ENCODE measurements at places on chromosomes 7 and 10.

- DNase-seq = no peak
Measured at GRCh38 chr7:128121711-128122530, 90.7 kb upstream of the LRRC4 start.

GRCh38 chr10:112225771-112226438, 42.3 kb upstream of the GPAM start:
- no peak for DNase-seq

- DNase-seq = no peak
Measured at GRCh38 chr7:134693256-134693655, 46.6 kb downstream of the BPGM start.

GRCh38 chr10:124525751-124526600, 64.4 kb downstream of the LHPP start:
- DNase-seq = no peak

GRCh38 chr7:90625562-90625961, 29.4 kb downstream of the CDK14 start:
- no peak for DNase-seq

GRCh38 chr7:47776335-47776734, 171.9 kb downstream of the PKD1L1 start:
- no peak for DNase-seq

GRCh38 chr7:2908103-2908683, 64.1 kb upstream of the GNA12 start:
- no peak for DNase-seq

DNA sequence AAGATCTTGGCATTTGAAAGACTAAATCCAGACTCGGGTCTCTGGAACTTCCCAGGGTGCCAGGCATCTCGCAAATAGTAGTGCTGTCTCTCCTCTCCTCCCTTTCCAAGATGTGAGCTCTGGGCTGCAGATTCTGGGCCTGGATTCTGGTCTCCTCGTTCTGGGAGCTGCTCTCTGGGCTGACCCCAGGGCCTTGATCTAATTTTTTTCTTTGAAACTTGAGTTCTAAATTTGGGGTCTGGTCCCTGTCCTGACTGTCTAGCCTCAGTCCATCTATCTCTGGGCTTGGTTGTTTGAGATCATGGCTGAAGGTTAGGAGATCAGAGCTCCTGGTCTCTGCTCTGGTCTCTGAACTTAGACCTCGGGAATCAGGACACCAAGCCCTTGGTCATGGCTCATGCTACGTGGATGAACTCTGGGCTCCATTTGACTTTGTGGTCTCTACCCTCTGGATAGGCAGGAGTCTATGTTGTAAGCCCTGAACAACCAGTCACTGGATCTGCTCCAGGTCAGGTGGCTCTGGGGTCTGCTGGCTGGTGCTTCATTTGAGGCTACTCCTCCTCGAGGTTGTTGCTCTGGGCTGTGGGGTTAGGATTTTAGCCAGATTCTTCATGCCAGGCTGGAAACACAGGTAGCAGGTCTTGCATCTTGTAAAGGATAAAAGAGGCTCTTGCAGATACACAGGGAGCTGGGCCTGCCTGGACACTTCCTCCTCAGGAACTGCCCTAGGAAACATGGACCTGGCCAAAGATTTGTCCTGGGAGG, 8.0 kb upstream of the MBL2 start:
- no peak for DNase-seq

DNA sequence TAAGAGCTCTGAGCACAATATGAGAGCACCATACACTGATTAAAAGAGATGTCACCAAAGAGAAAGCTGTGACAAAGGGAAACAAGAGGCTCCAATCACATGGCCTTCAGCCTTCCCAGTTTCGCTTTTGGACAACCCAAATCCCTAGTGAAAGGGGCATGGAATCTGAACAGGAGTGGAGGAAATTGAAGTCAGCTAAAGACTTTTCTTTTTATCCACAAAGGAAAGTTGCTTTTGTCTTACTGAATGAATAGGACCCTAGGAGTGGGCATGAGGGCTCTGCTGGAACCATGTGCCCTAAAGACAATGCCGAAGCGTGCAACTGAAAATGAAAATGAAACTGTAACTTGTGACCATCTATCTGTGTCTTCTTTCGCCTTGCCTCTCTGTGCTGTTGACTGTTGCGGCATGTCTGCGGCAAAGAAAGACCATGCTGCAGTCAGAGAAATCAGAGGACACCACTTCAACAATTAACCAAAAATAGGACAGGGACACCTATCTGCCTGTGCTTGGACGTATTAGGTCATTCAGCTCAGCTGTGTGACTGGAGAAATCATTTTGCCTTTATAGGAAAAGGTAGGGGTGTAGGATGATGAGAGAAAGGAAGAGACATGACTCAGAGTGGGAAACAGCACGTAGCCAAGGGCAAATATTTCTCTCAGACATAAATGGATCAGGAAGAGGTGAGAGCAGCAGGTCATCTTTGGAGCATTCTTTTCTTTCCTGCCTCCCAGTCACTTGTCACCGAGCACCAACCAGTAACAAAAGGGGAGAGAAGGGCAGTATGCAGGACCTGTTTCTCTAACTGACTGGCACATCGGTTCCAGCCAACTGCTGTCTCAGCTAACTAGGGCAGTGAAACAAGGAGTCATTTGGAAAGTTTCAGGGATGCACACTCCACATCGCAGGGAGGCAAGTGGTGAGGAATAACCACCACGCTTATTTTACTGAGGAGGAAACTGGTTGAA, 12.3 kb downstream of the CAV2 start:
- peak; percentile 62 for DNase-seq

GRCh38 chr7:74569501-74570075, 87.9 kb upstream of the GTF2I start:
- DNase-seq = peak; percentile 45

GRCh38 chr10:126294451-126294850, 93.8 kb downstream of the ADAM12 start:
- no peak for DNase-seq

DNA sequence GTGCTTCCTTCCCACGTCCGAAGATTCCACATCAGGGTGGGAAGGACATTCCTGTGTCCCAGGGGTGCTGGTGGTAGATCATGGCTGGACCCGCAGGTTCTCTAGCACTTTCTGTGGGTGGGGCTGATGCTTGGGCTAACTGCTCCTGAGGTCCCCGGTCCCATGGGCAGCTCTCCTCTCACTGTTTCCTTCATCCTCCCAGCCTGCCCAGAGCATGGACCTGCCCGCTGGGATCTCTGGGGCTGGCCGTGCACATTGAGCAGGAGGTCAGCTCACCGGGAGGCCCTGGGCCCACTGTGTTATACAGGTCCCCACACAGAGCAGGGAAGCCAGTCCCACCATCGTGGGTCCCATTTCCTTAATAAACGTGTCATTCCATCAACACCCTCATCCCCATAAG, 502.3 kb downstream of the TCERG1L start:
- DNase-seq = no peak

DNA sequence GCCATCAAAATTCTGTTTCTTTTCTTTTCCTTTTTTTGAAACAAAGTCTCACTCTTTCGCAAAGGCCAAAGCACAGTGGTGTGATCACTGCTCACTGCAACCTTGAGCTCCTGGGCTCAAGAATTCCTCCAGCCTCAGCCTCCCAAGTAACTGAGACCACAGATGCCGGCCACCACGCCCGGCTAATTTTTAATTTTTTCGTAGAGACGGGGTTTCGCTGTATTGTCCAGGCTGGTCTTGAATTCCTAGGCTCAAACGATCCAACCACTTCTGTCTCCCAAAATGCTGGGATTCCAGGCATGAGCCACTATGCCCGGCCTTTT, 25.7 kb upstream of the TRIM56 start:
- no peak for DNase-seq

DNA sequence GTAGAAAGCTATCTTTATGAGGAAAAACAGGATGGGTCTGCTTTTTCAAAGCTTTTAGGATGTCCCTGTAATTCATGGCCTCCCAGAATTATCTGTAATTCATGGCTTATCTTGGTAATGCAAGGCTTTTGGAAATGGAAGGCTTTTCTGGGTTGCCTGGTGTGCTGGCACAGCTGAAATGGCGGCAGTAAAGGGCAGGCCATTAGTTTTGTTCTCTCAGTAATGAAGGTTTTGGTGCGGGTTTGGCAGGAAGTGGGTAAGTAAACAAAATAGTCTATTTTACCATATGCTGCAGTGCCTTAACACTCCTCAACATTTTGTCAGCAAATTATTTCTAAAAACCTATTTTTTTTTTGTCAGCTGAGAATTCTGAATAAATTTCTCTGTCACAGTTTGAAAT, 69.3 kb downstream of the LRGUK start:
- no peak for DNase-seq

DNA sequence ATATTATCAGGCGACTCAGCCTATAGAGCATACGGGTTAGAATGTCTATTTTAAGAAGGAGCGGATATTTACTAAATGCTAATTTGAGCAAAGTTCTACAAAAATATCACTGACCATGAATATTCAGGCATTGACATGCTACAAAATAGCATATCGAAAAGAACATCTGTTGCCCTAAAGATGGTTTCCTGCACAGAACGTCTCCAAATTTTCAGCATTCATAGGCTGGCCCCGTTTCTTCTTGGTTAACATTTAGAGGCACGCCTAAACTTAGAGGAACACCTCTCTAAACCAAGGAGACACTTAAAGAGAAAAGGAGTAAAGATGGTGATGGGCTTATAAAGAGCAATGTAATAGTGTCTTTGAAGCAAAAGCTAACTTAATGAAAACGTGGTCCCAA, 1.3 kb upstream of the MINPP1 start:
- no peak for DNase-seq

DNA sequence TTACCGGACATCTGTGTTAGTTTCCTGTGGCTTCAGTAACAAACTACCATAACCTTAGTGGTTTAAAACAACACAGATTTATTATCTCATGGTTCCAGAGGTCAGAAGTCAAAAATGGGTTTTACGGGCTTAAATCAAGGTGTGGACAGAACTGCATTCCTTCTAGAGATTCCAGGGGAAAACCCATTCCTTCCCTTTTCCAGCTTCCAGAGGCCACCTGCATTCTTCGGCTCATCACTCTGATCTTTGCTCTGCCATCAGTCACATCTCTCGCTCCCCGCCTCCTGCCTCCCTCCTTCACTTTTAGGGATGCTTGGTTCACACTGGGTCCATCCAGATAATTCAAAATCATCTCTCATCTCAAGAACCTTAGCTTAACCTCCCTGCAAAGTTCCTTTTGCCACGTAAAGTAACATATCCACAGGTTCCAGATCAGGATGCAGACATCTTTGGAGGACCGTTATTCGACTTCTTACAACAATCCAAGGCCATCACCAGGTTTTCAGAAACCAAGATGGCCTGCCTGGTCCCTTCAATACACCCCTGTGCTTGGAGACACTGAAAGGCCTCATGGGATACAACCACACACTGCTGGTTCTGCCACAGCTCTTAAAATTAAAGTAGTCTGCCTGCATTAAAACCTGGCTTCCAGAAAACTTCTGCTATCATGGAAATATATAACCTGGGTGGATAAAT, 225.9 kb upstream of the MYO3A start:
- no peak for DNase-seq

DNA sequence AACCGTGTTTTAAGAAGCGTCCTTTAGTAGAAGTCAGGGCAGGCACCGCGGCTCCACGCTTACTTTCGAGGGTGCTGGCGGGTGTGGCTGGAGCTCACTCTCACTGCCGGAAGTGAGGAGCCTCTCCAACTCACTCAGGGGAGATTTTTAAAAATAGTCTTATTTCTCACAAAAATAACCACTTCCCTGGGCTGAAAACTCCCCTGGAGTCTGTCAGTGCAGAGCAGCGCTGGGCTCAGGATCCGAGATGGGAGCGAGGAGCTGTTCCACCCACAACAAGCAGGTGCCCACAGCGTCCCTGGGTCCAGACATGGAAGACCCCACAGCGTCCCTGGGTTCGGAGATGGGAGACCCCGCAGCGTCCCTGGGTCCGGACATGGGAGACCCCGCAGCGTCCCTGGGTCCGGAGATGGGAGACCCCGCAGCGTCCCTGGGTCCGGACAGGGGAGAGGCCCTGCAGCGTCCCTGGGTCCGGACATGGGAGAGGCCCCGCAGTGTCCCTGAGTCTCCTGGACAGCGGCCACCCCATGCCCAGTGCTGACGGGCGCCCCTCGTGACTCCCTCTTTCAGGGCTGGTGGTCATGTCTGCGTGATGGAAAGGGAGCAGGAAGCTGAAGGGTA, 51.2 kb downstream of the VIPR2 start:
- DNase-seq = no peak

DNA sequence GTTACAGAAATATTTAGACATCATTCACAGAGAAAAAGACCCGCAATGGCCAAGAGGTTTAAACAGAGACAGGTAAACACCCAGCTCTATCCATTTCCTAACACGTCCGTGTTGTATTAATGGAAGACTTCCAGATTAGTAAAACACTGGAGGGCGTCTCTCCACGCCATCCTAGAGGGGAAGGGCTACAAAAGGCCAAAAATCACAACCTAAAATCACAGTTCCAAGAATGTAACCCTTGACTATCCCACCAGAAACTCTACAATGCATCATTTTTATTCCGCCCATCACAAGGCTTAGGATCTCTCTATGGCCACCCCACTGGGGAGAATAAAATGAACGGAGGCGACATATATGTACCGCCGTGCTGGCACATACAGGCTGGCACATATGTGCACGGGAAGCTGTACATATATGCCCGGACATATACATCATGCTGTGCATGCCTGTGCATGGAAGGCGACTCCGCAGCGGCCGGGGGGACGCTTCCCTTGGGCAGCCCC, 734 bp downstream of the PCLO start:
- DNase-seq = no peak

- no peak for DNase-seq
Measured at GRCh38 chr7:129186749-129187260, 1.6 kb upstream of the SMO start.

DNA sequence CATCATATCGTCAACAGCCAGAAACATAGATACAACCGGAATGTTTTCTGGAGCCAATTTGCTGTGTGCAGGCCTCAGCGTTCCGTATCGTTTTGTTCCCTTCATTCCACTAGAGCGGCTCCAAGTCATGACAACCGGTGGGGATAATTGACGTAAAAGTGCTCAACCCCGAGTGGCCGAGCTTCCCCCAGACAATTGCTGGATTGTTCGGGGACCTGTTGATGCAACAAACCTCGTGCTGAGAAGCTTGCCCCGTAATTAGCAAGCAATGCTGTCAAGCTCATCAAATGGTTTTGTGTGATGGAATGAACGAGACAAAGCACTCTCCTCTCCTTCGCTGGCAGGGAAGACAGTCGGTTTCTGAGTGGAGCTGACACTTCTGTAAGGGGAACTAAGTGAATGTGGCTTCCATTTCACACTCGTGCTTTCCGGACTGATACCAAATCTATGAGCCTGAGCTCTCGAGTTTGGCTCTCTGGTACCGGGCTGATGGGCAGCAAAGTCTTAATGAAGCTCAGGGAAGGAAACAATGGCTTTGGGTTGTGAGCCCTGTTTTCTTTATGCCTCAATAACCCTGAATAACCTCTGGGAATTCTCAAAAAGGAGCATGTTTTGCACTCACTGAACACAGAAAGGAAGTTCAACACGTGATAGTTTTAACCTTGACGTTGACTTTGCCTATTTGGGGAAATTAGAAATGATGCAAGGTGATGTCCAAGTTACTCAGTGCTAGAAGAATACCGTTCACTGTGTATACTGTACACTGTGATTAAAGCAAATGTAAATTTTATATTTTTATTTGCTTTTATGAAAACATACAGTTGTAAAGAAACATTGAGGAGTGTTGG, 220.5 kb downstream of the BAMBI start:
- no peak for DNase-seq

All from CD4-positive, alpha-beta T cell treated with Interleukin-4 for 1 hour (primary cell).